ENCODE measurements at places on chromosomes 5 and 9.

GRCh38 chr5:160347448-160347847 lies 23.0 kb downstream of the C1QTNF2 start:
- no peak for DNase-seq

- DNase-seq, result no peak
These were observed 6.1 kb upstream of the CACFD1 start for GRCh38 chr9:133453651-133454050.

- no peak for DNase-seq
These were observed 55.4 kb downstream of the SEMA4D start for GRCh38 chr9:89442501-89442978.

GRCh38 chr9:101479338-101480030 lies 43.9 kb upstream of the ALDOB start:
- DNase-seq, result no peak

GRCh38 chr9:2620919-2621721 lies 467 bp upstream of the VLDLR start:
- DNase-seq, result peak; percentile 77

DNA sequence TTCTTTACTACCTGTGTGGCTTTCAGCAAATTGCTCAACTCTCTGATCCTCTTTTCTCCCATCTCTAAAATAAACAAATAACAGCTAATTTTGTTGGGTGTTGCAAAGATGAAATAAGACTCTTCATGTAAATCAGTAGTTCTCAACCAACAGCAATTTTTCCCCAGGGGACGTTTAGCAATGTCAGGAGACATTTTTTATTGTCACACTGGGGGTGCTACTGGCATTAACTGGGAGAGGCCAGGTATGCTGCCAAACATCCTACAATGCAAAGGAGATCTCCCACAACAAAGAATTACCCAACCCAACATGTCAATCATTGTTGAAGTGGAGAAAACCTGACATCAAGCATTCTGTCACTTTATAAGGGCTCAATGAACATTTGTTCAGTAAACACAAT lies 19.7 kb downstream of the ADRA1B start:
- DNase-seq, result no peak

DNA sequence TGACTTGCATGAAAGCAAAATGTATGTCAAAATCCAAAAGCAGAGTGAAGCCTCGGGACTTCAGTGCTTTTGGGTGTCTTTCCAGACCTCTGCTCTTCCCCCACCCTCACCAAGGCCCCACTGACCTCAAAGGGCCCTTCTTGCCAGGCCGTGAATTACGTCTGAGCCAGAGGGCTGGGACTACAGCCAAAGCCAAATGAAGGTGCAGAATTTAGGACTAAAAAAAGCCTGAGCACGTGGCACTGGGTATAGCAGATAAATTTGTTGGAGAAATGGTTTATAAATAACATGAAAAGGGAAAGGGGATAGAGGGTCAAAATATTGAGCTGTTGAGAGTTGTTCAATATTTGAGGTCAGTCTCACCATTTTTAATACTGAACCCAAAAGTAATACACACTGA lies 163.4 kb downstream of the GHR start:
- DNase-seq, result no peak

DNA sequence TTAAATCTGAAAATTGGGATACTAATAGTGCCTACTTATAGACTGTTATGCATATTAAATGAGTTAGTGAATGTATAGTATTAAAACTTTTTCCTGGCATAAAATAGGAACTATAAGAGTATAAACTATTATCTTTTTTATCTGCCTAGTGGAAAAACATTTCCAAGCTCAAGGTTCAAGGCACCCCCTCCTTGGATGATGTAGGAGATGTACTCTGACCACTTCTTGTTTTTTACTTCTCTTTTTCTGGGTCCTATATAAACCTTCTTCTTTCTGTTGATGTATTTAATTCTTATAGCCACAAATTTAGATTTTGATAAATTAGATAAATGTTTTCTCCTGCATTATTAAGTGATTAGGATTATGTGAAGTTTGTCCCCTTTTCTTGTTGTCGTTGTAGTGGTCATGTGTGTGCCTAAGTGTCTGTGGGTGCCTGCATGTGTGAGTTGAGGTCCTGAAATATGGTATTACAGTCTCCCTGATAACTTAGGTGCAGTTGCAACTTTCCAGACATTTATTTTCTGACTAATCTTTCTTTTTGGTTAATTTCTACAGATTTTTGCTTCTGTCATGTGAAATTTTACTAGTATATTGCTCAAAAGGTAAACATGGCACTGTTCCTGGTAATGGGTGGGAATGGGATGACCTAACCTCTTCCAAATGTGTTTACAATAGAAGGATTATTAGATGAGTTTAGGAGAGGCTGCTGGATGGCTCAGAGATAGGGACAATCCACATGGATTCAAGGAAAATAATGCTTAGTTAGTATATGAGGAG lies 160.8 kb upstream of the CDKN2B start:
- peak; percentile 90 for DNase-seq

DNA sequence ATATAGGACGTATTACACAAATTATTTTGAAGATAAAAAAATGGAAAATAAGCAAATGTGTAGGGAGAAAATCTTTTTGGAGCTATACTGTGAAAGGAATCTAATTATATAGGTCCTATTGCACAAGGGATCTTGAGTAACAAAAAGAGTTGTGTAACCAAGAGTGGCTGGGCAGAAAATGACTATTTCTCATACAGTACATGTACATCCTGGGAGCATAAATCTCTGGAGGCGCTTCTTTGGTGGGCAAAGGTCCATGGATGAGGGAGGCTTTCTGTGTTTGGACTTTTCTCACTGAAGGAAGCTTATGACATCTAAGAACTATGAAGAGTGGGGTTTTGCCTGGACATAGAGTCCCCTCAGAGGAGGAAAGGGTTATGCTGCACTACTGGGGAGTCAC lies 29.8 kb downstream of the ANKS6 start:
- peak; percentile 53 for DNase-seq

GRCh38 chr9:38084556-38084880 lies 15.5 kb upstream of the SHB start:
- DNase-seq, result peak; percentile 24

GRCh38 chr5:34007201-34007620 lies 639 bp downstream of the AMACR start:
- no peak for DNase-seq

GRCh38 chr9:130430232-130430631 lies 14.5 kb upstream of the ASS1 start:
- DNase-seq, result no peak

DNA sequence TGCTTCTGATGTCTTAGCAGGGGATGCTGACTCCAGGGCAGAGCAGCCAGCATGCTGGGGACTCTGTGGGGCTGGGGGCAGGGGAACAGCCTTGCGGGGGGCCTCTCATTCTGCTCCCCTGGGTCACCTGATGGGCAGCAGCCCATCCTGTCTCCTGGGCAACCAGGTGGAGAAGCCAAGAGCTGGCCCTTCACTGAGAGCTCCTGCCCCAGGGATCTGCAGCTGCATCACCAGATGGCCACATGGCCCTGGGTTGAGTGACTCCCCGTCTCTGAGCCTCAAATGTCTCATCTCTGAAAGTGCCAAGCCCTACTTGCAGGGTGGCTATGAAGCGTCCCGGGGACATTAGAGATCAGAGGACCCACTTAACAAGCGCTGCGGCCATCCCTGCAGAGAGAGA lies 49.1 kb downstream of the LRSAM1 start:
- DNase-seq, result no peak

- peak; percentile 32 for DNase-seq
These were observed 798 bp downstream of the MEGF9 start for GRCh38 chr9:120713257-120714087.

- no peak for DNase-seq
These were observed 2.3 kb downstream of the CRB2 start for GRCh38 chr9:123358181-123358905.

DNA sequence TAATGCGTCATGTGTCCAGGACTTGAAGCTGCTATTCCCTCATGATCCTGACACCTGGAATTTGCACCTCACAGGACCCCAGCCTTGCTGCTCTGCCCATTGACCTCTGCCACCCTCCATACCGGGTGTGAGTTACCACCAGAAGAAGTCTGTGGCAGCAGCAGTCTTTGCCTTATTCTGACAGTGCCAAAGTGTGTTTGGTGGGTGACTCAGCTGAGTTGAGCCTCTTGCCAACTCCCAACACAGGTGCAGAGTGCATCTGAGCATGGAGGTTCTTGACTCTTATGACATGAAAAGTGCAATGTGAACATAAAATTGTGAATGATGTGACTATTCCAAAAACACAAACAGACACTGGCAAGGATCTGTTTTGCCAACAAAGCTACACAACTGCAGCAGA lies 1166.5 kb upstream of the CDH18 start:
- DNase-seq, result no peak

- no peak for DNase-seq
These were observed 7.3 kb downstream of the ZFP62 start for GRCh38 chr5:180853848-180854176.

DNA sequence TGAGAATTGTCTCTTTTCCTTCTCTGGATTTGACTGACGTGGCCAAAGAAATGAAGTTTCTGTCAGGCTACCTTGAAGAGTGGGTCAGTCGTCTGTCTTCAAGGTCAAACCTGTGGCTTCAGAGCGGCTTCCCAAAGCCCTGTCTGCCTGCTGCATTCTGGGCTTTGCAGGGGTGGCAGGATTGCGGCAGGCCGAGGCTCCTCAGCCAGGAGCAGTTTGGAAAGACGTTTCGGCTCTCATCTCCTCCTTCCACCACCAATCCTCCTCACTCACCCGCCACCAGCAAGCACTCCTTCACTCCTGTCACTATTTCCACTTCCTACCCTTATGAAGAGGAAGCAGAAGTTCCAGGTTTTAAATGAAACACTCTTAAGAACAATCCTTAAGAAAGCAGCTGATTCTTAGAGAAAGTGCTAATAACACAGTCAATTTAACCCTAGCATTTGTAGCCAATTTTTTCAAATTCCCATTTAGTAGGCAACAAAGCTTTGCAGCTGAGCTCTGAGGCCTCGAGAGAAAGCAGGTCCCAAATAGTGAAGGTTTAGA lies 351.7 kb downstream of the ZNF608 start:
- no peak for DNase-seq

DNA sequence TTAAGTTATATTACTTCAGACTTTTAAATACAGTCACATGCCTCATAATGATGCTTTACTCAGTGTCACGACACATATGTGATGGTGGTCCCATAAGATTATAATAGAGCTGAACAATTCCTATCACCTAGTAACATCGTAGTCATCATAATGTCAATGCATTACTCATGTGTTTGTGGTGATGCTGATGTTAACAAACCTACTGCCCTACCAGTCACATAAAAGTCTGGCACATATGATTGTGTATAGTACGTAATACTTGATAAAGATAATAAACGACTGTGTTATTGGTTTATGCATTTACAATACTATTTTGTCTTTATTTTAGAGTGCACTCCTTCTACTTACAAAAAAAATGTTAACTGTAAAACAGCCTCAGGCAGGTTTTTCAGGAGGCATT lies 103.7 kb downstream of the PAM start:
- no peak for DNase-seq

DNA sequence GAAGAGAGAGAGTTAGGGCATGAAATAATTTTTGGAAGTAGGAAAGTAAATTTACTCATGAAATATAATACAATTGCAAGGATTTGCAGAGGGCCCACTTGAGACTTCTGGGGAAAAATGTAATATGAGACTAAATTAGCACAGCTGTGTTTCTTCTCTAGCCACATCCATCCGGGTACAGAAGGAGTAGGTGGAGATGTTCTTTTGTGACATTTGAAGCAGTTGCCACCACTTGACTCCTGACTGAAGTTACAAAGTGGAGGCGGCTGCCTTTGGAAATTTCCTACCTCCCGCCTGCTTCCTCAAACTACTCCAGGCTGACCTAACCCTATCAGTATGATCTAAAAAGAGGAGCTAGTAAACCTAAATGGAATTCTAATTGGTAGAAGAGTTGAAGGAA lies 58.1 kb upstream of the SHISAL2B start:
- DNase-seq, result no peak

- DNase-seq, result no peak
These were observed 157.8 kb upstream of the RASEF start for GRCh38 chr9:83220730-83221129.

GRCh38 chr9:137449931-137450538 lies 8.9 kb upstream of the ENTPD8 start:
- no peak for DNase-seq

GRCh38 chr9:98232926-98233325 lies 22.5 kb downstream of the TBC1D2 start:
- no peak for DNase-seq

DNA sequence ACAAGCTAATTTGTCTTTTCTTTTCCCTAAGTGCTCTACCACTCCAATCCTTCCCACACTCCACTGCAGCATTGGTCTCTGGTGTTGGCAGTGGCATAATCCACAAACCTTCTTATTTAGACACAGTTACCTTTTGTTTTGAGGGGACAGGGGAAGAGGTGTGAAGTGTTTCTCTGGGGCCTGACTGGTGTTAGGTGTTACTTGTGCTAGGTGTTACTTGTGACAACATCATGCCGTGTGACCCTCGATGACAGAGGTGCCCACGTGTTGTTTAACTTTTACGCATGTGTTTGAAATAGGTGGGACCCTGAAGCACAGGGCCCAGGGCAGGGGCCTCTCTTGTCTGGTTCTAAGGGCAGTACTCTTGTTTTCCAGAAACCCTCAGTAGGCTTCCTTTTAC lies 70.5 kb upstream of the SPRY4 start:
- DNase-seq, result no peak

DNA sequence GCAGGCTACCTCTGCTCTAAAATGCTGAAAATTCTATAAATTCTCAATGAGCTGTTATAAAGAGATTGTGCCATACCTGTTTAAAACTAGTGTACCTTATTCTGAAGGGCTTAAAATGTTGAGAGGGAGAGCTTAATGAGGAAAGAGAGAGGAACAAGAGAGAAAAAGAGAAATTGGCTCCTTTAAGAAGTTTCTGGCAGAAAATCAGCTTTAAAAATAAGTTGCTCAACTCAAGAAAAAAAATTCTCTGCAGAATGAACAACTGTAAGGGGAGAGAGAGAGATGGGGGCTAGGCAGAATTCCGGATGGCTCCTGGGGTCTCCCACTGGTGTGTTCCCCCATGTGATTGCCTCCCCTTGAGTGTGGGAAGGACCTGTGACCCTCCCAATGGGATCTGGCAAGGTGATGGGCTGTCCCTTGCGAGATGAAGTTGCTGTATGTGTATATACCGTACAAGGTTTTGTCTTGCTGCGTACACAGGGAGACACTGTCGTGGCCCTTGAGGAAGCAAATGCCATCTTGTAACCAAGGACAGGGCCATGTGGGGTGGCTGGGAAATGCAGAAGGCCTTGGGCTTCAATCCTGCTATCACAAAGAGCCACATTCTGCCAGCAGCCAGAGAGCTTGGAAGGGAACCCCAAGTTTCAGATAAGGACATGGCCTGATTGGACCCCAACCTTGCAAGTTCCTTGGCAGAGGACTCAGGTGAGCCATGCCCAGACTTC lies 64.3 kb upstream of the S1PR3 start:
- DNase-seq, result peak; percentile 54
